ENCODE measurements at places on chromosomes 3 and 15.

DNA sequence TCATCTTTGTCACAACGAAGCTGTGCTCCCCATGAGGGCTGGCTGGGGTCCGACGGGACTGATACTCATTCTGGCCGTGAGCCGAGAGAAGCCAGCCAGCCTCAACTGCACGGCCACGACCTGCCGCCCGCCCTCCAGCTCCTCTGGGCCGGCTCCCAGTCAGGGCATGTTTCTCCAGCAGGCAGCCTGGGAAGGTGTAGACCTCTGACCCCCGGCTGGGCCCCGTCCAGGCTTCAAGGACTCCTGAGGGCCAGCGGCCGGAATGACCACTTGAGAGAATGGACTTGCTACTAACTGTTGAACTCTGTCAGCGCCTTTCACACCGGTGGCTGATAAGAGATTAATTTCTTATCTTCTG, 18.1 kb upstream of the MUC4 start:
- no peak for DNase-seq

GRCh38 chr3:31573036-31573779, 40.5 kb downstream of the STT3B start:
- no peak for DNase-seq

DNA sequence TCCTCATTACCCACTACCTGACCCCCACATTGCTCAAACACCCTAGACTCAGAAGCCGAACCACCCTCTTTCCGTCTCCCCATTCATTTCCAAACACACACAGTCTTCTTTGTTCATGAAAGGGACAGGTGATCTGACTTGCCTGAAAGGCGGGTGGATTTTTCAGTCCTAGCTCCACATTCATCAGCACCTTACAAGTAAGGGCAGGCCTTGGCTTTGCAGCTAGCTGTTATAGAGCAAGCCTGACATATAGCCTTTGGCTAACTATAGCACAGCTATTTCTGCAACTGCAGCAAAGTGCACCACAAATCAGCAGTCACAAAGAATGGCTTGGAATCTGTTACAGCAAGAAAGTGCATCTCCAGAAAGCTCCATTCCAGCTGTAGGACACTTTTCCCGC, 139.8 kb downstream of the XXYLT1 start:
- no peak for DNase-seq

DNA sequence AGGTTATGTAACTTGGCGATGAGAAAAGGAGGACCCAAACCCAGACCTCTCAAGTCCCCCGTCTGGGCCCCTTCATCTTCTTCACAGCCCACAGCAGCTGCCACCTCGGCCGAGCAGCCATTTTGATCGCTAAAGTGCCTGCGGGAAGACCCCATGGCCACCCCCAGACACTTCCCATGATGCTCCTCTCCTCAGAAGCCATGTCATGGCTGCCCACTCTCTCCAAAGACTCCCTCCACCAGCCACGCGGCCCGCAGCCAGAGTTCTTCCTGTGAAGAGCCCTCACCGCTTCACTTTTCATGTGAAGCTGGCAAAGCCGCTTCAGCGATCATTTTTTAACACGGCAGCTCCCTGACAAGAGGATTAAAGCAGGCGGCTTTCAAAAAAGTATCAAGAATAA, 335.2 kb downstream of the RORA start:
- no peak for DNase-seq

DNA sequence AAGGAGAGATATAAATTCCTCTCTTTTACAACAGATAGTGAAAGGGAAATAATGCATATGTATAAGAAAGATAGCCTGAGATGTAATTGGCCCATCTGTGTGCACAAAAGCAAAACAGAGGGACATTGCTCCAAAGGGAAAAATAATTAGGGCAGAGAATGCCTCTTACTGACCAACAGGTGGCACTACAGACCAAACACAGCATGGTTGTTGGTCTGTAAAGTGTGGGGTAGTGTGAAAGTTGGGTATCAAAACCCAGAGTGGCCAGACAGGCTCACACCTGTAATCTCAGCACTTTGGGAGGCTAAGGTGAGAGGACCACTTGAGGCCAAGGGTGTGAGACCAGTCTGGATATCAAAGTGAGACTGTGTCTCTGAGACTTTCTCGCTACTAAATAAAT, 4.5 kb upstream of the TLNRD1 start:
- DNase-seq, result no peak

GRCh38 chr15:60840306-60840702, 361.4 kb upstream of the ICE2 start:
- DNase-seq, result no peak

DNA sequence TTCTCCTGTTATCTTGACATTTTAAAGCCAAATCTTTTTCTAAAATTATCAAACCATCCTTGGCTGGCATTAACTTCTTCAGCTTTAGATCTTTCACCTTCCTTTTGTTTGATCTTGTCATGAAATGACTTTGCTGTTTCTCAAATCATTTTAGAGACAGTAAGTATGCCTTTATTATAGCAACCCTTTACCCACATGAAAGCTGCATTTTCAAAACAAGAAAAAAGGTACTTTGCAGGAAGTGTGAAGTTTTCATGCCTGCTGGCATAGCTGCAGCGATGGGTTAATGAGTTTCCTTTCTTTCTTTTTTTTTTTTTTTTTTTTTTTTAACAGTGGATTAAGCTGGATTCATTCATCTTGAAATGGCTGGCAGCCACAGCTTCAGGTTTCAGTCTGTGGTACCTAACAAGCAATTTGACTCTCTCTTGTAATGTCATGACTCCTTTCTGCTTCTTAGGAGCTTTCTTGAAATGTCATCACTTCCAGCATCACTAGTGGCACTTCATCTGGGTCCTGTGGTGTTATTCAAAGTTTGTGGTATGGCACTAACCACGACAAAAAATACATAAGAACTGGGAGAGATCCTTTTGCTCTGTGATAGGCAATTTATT, 18.8 kb downstream of the SLC25A26 start:
- peak; percentile 13 for DNase-seq

All from stimulated activated CD4-positive, alpha-beta T cell treated with anti-CD3 and anti-CD28 coated beads, TNF-alpha, amount 100 ng/mL, for 48 hours (primary cell).